Renal pelvis (tissue), 12 donors: ENCODE measurements at places on chromosomes 3 and 15. TPM values are rescaled to one million over a fixed set of nuclear protein-coding genes. Genes with fewer than 3 reads are reported as not detected.
A peak's percentile ranks its signal among the peaks of the same experiment; 100 is the strongest.

DNA sequence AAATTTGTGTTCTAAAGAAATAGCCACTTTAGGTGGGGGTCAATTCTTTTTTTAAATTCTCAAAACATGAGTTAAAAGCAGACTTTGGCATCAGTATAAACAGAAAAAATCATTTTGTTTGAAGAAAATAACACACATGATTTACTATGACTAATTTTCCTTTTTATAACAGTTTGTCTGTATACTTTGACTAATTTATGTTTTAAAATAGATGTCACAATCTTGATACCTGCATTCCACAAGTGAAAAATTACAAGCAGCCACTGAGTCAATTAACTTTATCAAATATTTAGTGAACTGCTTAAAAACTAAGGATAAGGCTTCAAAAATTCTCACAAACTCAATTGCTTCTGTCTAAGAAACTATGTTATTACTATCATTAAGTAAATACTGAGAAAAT lies 235.0 kb downstream of the TBC1D5 start:
- DNase-seq, result no peak

CFAP91 gene
- 28.0 TPM for polyA plus RNA-seq

GP5 gene
- 0.61 TPM for polyA plus RNA-seq

SYNPR gene
- polyA plus RNA-seq, result not detected

HTR3E gene
- polyA plus RNA-seq, result not detected

DNA sequence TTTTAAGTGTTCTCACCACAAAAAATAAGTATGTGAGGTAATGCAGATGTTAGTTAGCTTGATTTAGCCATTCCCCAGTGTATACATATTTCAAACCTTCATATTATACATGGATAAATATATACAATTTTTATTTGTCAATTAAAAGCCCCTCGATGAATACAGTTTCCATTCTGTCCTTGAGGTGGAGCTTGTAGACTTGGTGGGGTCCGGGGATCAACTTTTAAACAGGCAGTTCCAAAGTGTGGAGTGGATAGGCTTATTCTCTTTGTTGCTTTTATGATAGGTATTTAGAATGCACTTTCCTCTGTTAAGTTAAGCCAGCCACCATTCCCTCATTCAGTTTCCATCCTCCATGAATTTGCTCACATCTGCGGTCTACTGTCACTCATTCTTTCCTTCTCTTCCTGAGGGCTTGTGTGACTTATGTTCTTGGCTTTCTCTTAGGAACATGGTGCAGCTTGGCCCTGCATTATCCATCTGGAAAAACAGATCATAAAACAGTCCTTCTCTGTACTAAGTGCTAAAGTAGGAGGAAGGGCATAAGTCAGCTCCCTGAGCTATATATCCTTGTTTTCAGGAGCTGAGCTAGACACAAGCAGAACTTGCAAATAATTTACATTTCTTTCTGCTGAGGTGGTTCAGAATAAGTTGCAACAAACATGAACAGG lies 149.1 kb downstream of the NFKBIZ start:
- peak; percentile 54 for DNase-seq

- DNase-seq, result no peak
Observed at GRCh38 chr15:42723068-42723467, 13.9 kb downstream of the CDAN1 start.

DNA sequence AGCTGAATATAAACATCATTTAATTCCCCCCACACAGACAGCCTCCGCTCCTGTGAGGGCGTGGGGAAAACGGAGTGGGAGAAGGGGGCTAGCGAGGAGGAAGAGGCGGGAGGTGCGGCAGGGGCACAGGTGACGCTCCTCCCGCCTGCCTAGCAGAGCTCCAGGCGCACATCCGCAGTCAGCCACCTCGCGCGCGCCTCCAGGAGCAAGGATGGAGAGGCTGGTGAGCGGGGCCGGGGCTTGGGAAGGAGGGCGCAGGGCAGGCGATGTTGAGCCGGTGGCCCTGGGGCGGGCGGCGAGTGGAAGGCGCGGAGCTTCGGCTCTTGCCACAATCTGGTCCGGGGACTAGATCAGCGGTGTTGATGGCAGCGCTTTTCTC lies at the start of gene CD200:
CD200 (plus strand) TSS at position 155 of the 379 bp plus-strand sequence; CDS start at position 212, 57 bp downstream.
- peak; percentile 74 for DNase-seq
